Tongue (tissue), 3 donors: ENCODE measurements at places on chromosomes 4 and X. TPM values are rescaled to one million over a fixed set of nuclear protein-coding genes. Genes with fewer than 3 reads are reported as not detected.

DNA sequence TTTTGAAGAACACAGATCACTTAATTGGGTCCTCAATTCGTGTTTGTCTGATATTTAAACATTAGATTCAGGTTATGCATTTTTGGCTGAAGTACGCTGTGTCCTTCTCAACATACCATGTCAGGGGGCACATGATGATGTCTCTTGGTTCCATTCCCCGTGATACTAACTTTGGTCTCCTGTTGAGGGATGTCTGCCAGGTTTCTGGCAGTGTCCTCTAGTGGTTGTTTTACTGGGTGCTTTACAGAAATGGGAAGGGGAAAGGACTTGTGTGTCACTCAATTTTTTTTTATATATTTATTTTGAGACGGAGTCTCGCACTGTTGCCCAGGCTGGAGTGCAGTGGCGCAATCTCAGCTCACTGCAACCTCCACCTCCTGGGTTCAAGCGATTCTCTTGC lies 58.2 kb downstream of the WWC2 start:
- DNase-seq: no peak

GRCh38 chr4:154642373-154643009 lies 30.0 kb upstream of the FGG start:
- DNase-seq: no peak

- DNase-seq: no peak
Measured at GRCh38 chr4:153832720-153833287, 43.9 kb upstream of the SFRP2 start.

- DNase-seq: no peak
Measured at GRCh38 chr4:184373886-184374405, 100.4 kb downstream of the IRF2 start.

DNA sequence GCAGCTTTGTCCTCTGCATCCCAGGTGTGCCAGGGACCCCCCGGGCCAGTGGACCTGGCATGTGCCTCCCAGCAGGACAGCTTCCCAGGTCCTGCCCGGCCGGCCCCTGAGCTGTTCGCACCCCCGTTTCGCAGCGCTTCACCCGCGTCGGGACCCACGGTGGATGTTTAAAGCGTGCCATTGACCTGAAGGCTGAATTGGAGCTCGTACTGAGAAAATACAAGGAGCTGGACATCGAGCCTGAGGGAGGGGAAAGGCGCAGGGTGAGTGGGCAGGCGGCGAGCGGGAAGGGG lies 7.9 kb downstream of the UVSSA start:
- no peak for DNase-seq

DNA sequence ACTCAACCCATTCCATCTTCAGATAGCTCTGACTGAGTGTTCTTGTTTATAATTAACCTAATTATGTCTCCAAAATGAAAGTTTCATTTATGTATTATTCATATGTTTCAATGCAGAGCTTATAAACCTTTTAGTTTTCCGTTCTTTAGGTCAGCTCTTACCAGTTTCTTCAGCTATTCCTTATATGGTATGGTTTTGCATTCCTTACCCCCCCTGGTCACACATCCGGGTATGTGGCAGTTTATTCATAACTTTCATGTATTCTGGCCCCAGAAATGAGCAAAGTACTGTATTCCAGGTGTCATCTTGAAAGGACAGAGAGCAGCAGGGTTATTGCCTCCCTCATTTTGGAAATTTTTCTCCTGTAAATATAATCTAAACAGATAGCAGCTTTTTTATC lies 16.8 kb upstream of the IGSF1 start:
- no peak for DNase-seq

Gene ARHGEF6
- total RNA-seq: 22.7 TPM

Gene CDKL2
- total RNA-seq: 1.1 TPM

Gene OTC
- total RNA-seq: not detected
